ENCODE measurements at places on chromosomes 4 and X. TPM values are rescaled to one million over a fixed set of nuclear protein-coding genes. Genes with fewer than 3 reads are reported as not detected.

- ATAC-seq, result no peak
Measured at GRCh38 chr4:148779771-148780170, 337.6 kb upstream of the NR3C2 start.

MED28 gene
- total RNA-seq, result 26.2 TPM

HSFX2 gene
- 0.69 TPM for total RNA-seq

KLHL13 gene
- 47.1 TPM for total RNA-seq

DNA sequence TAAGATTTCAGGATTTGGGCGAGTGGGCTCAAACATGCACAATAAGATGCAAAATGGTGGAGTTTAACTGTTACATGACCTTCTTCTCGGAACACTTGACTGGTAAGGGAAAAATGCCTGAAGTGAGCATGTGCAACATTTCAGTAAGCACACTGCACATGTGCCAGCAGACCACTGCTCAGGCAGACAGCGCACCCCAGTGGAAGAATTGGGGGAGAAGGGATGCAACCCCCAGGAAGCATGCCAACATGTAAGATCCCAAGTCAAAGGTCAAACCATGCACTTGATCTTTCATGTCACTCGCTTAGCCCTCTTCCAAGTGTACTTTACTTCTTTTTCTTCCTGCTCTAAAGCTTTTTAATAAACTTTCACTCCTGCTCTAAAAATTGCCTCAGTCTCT is 256.3 kb downstream of the CENPC start:
- ATAC-seq, result no peak

DNA sequence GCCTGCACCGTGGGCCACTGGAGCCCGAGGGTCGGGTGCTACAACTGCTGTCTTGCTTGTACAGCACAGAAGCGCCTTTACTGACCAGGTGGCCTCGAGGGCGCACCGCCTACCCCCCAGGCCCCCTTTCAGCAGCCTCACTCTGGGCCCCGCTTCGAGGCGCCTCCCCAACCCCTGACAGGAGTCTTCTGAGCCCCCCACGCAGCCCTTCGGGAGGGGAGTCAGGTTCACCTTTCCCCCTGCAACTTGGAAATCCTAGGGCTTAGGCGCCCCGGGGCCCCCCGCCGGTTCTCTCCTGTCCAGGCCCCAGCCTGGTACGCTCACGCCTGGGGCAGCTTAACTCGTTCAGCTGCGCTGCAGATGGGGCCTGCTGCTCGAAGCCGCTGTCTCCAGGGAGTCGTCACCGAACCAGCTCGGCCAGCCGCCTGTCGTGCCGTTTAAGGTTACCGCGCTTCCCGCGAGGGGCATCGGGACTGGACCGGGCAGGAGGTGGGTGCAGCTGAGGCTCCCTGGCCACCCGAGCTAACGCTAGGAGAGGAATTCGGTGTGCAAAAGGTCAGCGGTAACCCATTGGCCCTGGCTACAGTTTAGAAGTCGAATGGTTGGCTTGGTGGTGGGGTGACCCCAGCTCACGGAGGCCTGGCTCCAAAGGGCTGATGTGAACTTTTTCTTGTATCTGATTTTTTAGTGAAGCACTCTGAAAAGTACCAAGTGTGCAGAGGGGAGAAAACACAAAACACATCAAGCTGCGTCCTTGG is 58.9 kb upstream of the BCOR start:
- ATAC-seq, result no peak

PWWP3B gene
- total RNA-seq, result 4.9 TPM

RAI2 gene
- 5.1 TPM for total RNA-seq

GRCh38 chr4:153438916-153439756 is 27.0 kb upstream of the TMEM131L start:
- no peak for ATAC-seq

FMR1NB gene
- total RNA-seq, result not detected

GRCh38 chr4:153079857-153080391 is 124.3 kb upstream of the TRIM2 start:
- ATAC-seq, result peak; percentile 57

Measured in motor neuron (in vitro differentiated cells).